ENCODE measurements at places on chromosomes 5 and 9.

GRCh38 chr9:94779031-94779430, 52.5 kb downstream of the AOPEP start:
- DNase-seq = no peak

DNA sequence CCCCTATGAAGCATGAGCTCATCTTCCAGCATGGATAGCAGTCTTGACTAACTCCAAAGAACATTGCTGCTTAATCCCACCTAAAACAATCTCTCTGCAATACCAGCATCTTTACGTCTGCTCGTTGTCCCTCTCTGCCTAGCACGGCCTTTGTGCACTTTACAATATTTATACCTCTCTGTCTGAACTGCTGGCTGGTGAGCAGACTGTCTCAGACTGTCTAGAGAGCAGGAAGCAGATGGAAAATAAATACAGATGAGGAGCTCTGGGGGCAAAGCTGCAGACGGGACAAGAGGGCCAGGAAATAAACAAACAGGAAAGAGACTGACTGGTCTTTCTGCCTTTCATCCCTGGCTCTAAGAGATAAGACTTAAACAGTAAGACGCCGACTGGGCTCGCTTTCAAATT, 224.8 kb downstream of the ENC1 start:
- DNase-seq = no peak

GRCh38 chr5:154117930-154118329, 72.6 kb upstream of the GALNT10 start:
- no peak for DNase-seq

GRCh38 chr5:139668064-139668880, 20.1 kb downstream of the CXXC5 start:
- DNase-seq = no peak
